Large intestine (tissue), 12 donors: ENCODE measurements at places on chromosomes 5 and 9. TPM values are rescaled to one million over a fixed set of nuclear protein-coding genes. Genes with fewer than 3 reads are reported as not detected.

GRCh38 chr5:40436535-40437237, 243.0 kb upstream of the PTGER4 start:
- DNase-seq: peak; percentile 17

GRCh38 chr5:88058625-88059024, 210.0 kb downstream of the TMEM161B start:
- no peak for DNase-seq

CDC23 gene
- 35.7 TPM for polyA plus RNA-seq

GRCh38 chr5:115295777-115296123, 704 bp downstream of the CCDC112 start:
- no peak for DNase-seq

SLC46A2 gene
- 0.43 TPM for polyA plus RNA-seq

- no peak for DNase-seq
Measured at GRCh38 chr9:76817489-76817888, 53.3 kb downstream of the PCA3 start.

HSPA4 gene
- 68.3 TPM for polyA plus RNA-seq

DNA sequence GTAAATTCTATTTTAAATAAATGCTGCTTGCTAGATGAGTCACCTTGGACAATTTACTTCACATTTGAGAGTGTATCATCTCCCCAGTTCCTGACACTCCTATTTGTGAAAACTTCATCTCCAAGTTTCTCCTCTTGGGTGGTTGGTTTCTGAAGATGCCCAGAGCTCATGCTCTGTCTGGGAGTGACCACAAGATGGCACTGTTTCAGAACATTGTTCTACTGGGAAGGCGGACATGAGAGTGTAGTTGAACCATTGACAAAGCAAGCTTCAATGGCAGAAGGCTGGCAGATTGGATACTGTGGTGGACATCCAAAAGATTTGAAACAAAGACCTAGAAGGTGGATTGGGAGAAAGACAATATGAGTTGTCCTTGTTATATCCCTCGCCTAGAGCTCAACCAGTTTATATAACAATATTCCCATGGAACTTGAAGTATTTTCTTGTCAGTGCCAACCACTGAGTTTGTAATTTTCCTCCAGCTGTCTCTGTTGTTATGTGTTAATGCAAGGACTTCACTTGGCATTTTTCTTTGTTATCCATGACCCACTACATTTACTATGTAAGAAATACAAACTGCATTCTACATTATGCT, 234.3 kb upstream of the ANKH start:
- peak; percentile 14 for DNase-seq

DNA sequence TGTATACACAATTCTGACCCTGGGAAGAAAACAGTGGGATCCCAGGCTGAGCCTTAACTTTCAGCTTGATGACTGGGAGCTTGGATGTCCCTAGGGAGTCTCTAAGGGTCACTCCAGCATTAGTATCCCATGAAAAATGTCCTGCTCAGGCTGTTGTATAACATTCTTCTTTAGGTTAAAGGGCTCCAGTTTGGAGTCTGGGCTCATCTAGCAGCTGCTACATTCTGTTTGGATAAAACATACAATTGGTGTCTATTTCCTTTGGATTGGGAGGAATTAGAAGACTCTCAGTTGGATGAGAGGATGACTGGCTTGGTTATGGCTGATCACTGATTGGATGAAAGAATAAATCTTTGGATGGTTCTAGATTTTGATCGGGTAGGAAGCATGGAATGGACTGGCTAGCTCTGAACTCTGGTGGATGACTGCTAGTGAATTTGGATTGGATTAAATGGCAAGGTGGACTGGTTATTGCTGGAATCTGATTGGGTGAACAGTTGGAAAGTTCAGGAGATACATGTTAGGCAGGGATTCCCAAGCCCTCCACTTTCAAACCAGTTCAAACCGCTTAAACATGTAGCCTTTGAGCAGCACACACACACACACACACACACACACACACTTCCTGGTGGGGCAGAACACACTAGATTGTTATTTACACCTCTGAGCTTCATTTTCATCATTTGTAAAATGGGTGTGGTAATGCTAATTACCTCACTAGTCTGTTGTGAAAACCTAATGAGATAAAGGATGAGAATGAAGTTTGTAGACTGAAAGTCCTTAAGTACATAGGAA, 7.1 kb upstream of the MYOZ3 start:
- DNase-seq: no peak

DNA sequence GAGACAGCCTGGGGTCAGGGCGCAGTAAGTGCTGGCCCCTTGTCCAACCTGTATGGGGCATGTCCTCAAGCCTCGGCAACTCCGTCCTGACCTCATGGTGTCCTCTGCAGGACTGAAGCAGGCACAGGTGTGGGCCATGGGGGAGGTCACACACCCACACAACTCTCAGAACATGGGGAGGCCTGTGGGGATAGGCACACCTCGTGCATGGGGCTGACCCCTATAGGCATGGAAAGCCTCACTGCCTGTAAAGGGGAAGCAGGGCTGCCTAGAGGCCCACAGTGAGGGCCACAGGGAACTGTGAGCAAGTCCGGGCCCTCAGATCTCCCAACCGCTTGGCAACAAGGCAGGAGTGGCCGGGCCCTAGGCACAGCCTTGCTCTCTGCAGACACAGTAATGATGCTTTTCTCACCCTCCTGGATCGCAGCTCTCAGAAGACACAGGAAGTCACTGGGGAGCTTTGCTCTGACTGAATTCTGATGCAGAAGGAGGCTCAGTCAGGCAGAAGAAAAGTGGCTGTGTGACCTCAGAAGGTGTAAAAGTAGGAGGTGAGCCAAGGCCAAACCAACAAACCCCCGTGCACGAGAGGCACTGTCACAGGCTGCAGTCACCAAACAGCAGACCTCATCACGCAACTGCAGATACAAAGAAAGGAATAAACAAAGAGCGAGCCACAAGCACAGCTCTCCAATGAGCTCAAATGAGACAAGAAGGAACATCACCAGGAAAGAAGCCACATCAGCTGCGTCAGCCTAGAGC, 5.4 kb downstream of the IPPK start:
- DNase-seq: no peak

SYK gene
- 27.3 TPM for polyA plus RNA-seq

DNA sequence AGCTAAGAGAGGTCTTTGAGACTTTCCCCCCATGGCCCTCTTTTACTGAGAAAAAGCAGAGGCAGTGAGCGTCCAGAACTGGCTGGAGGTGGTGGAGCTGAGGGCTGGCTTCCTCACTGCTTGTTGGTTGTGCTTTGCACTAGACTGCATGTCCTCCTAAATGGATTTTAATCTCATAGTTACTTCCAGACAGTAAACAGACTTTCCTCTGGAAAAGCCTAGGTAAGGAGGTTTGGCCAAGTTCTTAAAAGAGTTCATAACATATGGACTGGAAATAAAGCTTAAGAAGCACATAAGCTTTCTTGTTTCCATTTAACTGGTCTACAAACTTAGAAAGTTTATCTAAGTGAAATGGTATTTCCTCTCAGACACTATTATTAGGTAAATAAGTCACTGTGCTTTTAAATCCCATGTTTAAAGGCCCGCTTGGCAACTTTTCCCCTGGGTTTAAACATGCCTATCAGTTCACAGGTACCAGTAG, 2.0 kb downstream of the ASPN start:
- DNase-seq: no peak

IL33 gene
- polyA plus RNA-seq: 16.4 TPM

DNA sequence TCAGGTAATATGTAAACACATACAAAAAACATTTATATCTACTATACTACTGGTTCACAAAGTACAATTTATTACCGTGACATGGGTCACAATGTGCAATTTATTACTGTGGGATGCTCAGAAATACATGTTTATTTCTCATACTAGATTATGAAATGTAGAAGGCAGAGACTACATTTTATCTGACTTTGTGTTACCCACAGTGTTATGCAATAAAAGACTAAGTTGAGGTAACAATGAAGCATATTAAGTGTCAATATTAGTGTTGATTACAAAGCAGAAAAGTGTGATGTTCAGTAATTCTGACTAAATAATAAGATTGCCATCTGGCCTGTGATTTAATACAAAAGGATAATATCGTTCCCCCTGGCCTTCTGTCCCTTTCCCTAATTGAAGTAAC, 42.4 kb downstream of the CPLANE1 start:
- no peak for DNase-seq

EIF4E1B gene
- not detected for polyA plus RNA-seq

GRCh38 chr5:134594336-134594735, 38.3 kb downstream of the SAR1B start:
- no peak for DNase-seq

- no peak for DNase-seq
Measured at GRCh38 chr5:169970911-169971765, 9.2 kb downstream of the INSYN2B start.

SPATA6L gene
- 7.2 TPM for polyA plus RNA-seq

DNA sequence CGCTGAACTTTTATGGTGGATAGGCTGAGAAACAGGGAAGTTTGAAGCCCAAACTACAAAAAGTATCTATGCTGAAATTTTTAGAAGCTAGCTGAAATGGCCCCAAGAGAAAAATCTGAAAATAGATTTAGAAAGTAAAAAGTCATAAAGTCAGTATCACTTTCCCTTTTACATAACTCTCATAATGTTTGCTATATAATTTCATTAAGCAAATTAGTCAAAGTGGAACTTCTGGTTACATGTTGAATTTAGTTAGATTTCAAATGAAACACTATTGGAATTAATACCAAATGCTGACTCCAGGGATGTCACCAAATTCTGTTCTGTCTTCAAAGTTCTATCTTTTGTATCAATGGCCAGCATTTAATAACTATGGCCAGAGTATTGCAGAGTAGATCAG, 126.9 kb downstream of the TTC39B start:
- DNase-seq: no peak

- peak; percentile 64 for DNase-seq
Measured at GRCh38 chr9:113886933-113887332, 10.8 kb downstream of the ZNF618 start.

SLCO6A1 gene
- polyA plus RNA-seq: 0.13 TPM

DNA sequence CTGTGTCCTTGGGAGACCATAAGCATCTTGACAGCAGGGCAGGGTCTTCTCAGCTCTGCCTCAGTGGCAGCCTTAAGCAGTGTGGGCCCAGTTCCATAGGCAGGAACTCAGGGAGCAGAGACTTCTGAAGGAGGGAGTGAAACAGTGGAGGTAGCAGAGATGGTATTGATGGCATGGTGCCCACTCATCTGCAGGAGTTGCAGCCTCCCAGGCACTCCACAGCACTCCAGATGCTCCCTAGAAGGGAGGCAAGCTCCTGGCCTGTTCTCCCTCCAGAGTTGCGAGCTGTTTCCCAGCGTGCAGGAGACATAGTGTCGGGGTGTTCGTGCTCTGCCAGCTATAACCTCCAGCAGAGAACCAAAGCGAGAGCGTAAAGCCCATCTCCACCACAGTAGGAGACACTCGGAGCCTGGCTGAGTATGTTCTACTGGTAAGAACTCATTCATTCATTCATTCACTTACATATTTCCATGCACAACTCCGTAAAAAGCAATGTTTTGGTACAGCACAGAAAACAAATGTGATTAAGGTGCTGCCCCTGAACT, 31.4 kb upstream of the UNC5A start:
- DNase-seq: no peak

TRIM52 gene
- polyA plus RNA-seq: 33.0 TPM

NMUR2 gene
- 0.75 TPM for polyA plus RNA-seq

TAF1L gene
- polyA plus RNA-seq: 0.03 TPM

- no peak for DNase-seq
Measured at GRCh38 chr5:173963182-173963838, 25.7 kb upstream of the C5orf47 start.

GRCh38 chr5:17024686-17025180, 88.6 kb upstream of the MYO10 start:
- no peak for DNase-seq

PRSS3 gene
- polyA plus RNA-seq: 97.9 TPM

UBLCP1 gene
- 25.4 TPM for polyA plus RNA-seq

DNA sequence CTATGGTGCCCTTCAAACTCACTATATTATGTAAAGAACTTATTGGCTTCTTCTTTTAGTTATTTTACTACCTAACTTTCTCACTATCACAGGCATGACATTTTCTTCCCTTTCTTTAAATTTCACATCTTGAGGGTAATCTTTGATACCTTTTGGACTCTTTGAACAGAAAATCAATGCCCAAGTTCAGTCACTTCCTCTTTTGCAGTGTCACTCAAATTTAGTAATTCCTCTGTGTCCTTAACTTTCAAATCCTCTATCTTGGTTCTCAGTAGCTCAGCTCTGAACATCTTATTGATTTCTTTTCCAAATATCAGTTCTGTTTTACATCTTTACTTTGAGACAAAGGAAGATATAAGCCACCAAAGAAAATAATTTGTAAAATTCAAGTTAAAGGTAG, 25.5 kb downstream of the CNTLN start:
- no peak for DNase-seq

DNA sequence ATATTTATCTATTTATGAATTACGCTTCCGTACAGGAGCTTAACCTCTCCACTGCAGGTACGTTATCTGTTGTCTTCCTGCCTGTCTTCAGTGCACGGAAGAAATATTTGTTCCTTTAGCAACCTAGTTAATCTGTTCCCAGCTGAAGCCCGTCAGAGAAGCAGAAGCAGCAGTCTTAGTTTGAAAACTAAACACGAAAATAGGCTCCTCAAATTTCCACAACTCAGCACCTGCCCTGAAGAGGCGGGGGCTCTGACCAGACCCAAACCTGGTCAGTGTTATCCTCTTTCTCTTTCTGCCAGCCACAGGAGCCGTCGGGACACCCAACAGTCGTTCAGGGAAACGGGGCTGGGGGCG, 462 bp downstream of the NUDCD2 start:
- DNase-seq: no peak

- DNase-seq: no peak
Measured at GRCh38 chr5:125316915-125317535, 570.6 kb upstream of the ZNF608 start.

GRCh38 chr9:27473111-27473529, 51.0 kb upstream of the IFNK start:
- DNase-seq: peak; percentile 63
